ENCODE measurements at places on chromosomes 2 and 18.

DNA sequence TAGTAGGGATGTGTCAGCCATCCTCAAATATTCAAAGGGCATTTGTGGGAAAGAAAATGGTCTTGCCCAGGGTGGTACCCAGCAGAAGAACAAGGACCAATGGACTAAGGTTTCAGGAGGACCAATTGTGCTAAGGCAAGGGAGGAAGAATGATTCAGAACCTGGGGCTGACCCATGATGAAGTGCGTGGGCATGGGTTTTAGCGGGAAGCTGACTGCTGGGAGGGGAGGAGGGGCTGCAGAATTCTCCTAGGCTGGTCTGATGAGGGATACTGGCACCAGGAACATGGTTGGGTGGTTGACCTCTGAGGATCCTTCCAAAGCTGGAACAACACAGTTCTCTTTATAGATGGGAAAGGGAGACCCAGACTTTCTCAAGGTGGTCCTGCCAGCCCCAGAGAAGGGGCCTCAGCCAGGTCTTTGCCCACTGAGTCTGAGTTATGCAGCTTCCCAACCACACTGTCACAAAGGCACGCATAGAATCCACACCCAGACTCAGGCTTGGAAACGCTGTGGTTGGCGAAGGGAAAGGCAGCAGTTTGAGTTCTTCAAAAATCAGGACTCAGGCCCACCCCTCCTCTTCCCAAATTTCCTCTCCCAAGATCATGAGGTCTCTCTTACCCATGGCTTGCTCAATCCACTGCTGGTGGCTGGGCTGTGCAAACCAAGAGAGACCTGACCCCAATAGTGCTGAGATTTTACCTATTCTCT lies 37.3 kb downstream of the MARCO start:
- DNase-seq: no peak

DNA sequence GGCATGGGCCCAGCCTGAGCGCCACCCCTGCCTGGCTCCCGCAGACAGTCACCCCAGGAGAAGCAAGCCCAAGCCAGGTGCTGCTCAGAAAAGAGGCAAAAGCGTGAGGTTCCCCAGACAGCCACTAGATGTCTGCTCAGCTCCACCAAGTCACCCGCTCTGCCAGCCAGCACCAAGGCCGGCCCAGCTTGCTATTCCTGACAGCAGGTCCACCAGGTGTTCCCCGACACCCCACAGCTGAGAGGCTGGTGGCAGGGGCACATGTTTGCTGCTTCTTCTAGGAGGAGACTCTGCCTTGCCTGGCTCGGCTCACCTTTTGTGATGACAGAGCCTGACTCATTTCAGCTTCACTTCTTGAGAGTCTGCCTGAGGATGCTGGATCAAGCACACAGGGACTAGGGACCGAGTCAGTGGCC lies 206.7 kb downstream of the MGAT5 start:
- peak; percentile 33 for DNase-seq

GRCh38 chr2:206562375-206562774 lies 79.9 kb upstream of the FAM237A start:
- DNase-seq: no peak

GRCh38 chr2:122680662-122681061 lies 925.2 kb downstream of the TSN start:
- no peak for DNase-seq

DNA sequence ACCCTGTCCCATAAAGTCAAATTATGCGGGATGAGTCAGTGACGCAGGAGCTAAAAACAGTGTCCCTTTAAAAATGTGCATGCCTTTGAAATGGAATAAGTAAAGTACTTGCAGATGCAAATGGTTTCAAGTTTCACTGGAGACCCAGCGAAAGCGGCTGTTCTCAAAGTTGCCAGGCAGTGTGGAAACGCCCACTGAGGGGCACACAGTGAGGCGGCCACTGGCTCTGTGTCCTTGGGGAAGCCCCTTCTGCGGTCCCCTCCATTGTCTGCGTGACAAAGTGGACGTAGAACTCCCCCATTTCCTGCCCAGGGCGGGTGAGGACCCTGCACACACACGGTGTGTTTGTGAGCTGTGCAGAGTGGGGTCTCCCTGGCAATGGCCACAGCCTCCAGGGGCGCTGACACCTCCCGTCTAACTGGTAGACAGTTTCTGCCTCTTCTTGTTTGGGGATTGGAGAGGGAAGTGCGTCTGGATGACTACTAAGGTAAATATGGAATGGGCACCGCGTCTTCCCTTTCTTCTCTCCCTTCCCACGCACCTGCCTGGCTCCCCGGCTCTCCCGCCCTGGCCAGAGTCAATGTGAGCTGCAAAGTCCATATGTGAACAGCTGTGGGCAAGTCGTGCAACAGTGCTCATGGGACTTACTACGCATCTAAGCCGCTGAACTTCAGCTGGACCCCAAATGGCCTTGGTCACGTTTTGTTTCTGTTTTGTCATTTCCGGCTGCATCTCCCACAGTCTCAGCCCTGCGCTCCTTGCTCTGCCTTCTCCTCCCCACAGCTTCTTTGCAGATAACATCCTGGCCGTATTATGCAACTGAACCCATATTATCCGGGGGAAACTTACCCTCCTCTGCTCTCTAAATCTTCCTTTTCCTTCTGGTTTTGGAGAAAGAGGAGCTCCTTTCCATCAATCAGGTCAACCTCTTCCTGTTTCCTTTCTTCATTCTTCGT lies 33.7 kb upstream of the ZNF516 start:
- no peak for DNase-seq

DNA sequence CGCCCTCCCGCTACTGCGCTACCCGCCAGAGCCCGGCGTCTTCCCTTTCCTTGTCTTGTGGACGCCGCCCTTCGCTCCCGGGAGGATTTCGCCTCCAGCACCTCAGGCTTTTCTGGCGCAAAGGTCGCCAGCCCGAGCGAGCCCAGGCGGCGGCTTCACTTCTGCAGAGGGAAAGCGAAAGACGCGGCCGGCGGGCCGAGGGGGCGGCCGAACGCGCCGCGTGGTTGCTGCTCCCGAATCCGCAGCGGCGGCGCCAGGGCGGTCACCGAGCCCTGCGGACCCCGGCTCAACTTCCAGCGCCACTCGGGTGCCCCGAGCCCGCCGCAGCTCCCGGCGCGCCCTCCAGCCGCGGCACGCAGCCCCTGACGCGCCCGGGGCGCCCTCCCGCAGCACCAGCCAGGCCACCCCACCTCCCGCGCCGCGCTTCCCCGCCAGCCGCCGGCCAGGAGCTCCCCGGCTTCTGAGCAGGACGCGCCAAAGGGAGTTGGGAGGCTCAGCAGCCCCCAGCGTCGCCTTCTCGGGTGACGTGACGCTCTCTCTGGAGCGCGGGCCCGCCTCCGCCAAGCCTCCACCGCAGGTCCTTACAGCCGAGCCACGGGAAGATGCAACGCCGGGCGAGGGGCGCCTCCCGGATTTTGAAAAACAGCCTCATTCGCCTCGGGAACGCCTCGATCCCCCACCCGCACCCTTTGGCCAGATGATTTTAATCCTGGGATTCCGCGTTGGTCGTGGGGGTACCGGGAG lies 84.9 kb upstream of the EPB41L3 start:
- no peak for DNase-seq

GRCh38 chr18:2880473-2880872 lies 33.7 kb downstream of the EMILIN2 start:
- DNase-seq: no peak

DNA sequence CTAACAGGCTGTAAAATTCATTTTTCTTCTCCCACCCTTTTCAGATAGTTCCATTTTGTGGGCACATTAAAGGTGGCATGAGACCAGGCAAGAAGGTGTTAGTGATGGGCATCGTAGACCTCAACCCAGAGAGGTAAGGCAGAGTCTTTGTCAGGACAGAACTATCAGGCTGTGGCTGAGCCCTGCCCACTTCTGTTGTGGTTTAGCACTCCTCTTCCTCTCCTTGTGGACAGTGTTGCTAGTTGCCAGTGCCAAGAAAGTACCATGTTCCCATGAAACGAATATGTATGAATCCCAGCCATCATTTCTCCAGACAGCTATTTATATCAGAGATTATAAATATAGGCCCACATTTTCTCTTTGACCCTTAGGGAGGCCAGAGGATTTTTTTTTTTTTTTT lies 1.6 kb downstream of the LGALSL start:
- DNase-seq: no peak

DNA sequence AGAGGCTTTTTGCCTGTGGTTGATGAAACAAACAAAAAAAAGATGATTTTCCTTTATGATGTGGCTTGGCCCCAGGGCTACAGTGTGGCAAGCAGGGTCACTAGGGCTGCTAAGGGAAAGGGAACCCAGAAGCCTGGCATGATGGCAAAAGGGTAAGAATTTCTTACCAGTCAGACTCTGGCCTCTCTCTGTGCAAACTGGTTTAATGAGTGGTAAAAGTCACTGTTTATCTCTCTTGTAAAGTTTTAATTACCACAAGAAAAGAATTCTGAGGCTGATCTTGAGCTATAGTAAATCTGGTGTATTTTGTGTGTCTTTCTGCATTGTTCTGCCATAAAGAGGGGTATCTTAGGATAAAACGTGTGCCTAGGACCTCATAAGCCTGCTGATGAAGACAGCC lies 275.4 kb downstream of the STK39 start:
- DNase-seq: no peak

GRCh38 chr2:94758546-94758945 lies 112.7 kb upstream of the TEKT4 start:
- no peak for DNase-seq

GRCh38 chr2:160489111-160489510 lies 4.5 kb downstream of the RBMS1 start:
- no peak for DNase-seq

GRCh38 chr2:24493713-24494112 lies 2.7 kb downstream of the NCOA1 start:
- DNase-seq: no peak

DNA sequence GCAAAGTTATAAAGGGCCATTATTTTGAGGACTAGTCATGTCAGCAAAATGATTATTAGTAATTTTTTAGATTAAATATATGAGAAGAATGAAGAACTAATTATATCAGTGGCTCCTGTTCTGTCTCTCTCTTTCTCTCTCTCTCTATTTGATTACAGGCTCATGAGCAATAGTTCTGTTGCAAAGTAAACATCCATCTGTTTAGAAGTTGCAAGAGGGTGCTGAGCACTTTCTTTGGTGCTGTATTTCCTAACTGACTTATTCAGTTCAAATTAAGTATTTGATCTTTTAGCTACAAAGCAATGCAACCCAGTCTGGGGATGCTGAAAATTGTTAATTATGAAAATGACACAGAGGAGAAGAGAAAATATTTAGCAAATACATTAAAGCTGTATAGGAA lies 408.1 kb upstream of the UBE2E3 start:
- no peak for DNase-seq

GRCh38 chr2:11250400-11251196 lies 93.8 kb downstream of the ROCK2 start:
- DNase-seq: no peak

DNA sequence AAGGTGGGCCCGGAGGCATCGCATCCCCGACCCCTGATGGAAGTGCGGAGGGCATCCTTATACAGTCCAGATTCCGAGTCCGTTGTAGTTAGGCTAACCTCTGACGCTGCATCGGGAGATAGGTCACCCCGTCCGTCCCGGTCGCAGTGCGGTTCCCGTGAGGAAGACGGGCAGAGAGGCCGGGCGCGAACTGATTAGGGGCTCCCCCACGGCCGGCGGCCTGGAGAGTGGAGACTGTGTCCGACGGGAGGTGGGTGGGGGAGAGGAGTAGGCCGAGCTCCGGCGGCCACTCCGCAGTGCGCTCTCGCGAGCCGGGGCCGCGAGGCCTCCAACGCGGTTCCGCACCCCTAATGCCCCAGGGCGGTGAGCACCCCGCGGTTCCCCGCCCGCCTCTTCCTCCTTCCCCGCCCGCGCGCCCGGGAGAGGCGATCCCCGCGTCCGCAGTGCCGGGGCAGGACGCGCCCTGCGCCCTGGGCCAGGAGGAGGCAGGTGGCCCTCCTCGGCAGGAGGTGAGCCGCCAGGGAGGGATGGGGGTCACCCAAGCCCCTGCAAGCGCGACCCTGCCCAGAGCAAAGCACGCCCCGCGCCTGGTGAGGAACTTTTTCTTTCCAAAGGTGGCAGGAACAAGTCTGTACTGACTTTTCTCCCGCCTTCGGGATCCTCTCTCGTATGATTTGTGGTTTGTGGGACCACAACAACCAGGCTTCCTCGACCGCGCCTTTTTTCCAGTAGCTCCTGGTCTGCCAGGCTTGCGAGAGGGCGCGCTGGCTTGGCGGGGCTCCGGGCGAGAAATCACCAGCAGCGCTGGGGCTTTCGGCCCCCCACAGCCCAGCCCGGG lies 1.4 kb upstream of the SP5 start:
- DNase-seq: no peak

- DNase-seq: no peak
These were observed 150.7 kb downstream of the CDH7 start for GRCh38 chr18:65901522-65901921.

- DNase-seq: peak; percentile 77
These were observed 354.6 kb upstream of the SETBP1 start for GRCh38 chr18:44325903-44326635.

DNA sequence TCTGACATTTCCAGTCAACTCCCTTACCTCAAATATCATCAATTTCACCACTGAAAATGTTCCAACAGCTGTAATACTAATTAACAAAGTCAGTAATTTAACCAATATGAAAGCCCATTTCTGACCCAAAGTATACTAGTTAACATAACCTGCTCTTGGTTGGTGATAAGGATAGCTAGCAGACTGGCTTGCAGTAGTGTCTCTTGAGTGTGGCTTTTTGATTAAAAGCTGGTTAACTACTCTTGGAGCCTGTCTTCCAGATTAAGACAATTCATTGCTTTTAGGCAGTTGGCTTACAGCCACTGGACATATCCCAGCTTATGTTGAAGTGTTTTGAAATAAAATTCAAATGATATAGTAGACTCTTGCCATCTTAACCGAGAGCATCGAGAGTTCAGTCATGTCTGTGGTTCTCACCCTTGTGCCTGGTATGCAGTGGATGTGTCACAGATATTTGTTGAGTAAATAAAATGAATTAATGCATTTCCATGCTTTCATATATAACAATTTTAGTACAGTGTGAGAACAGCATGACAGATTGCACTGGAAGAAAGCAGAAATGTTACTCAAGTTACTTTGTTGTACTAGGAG lies 158.1 kb downstream of the TANC1 start:
- no peak for DNase-seq

- DNase-seq: no peak
These were observed 44.3 kb upstream of the GPR39 start for GRCh38 chr2:132372276-132372675.

GRCh38 chr18:55420665-55421307 lies 167.2 kb downstream of the TCF4 start:
- DNase-seq: no peak

- DNase-seq: no peak
These were observed 25.5 kb downstream of the B4GALT6 start for GRCh38 chr18:31658670-31659575.

- no peak for DNase-seq
These were observed 199.1 kb downstream of the FBXO15 start for GRCh38 chr18:73948497-73948896.

- DNase-seq: no peak
These were observed 332.3 kb upstream of the HS6ST1 start for GRCh38 chr2:128651000-128651399.
